ENCODE measurements at places on chromosomes 12 and 14.

GRCh38 chr14:100382106-100382455, 58.9 kb downstream of the SLC25A47 start:
- DNase-seq = no peak

GRCh38 chr14:72517736-72518135, 376.2 kb downstream of the DPF3 start:
- no peak for DNase-seq

DNA sequence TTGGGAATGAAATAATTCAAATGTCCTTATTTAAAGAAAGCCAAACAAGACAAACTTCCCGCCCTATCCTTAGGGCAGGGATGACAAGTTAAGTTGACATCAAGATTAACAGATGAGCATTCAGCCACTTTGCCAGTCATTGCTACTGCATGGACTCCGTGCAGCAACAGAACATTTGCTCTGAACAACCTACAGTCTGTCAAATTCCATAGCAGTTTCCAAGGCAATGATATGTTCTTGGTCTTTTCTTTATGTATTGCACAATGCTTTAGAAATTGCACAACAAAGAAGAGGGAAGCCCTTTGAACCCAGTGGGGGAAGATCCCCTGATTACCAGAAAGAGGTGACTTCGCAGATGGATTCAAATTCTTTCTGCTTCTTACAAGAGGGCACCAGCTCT, 269.8 kb downstream of the BCAT1 start:
- DNase-seq = no peak

- no peak for DNase-seq
Observed at GRCh38 chr14:20732979-20733635, 12.6 kb upstream of the EDDM3A start.

DNA sequence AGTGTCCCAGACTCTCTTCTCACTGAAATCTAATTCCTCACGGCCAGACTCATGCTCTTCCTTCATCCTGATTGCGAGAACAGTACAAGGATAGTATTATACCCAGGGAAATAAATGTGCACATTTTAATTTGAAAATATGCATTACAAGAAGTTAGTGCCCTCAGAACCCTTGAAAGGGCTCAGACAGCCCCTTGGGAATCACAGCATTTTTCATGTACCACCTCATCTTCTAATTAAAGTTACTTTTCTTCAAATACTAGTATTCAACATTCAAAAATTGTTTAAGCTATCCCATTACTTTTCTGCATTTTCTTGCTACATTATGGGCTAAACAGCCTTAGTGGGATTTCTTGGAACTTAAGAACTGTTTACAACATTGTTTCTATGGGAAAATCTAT, 1.7 kb upstream of the APPL2 start:
- DNase-seq = no peak

- DNase-seq = peak; percentile 84
Observed at GRCh38 chr14:22505697-22506377, 83.2 kb downstream of the DAD1 start.

- peak; percentile 49 for DNase-seq
Observed at GRCh38 chr12:121916719-121917118, 1.7 kb upstream of the CFAP251 start.

DNA sequence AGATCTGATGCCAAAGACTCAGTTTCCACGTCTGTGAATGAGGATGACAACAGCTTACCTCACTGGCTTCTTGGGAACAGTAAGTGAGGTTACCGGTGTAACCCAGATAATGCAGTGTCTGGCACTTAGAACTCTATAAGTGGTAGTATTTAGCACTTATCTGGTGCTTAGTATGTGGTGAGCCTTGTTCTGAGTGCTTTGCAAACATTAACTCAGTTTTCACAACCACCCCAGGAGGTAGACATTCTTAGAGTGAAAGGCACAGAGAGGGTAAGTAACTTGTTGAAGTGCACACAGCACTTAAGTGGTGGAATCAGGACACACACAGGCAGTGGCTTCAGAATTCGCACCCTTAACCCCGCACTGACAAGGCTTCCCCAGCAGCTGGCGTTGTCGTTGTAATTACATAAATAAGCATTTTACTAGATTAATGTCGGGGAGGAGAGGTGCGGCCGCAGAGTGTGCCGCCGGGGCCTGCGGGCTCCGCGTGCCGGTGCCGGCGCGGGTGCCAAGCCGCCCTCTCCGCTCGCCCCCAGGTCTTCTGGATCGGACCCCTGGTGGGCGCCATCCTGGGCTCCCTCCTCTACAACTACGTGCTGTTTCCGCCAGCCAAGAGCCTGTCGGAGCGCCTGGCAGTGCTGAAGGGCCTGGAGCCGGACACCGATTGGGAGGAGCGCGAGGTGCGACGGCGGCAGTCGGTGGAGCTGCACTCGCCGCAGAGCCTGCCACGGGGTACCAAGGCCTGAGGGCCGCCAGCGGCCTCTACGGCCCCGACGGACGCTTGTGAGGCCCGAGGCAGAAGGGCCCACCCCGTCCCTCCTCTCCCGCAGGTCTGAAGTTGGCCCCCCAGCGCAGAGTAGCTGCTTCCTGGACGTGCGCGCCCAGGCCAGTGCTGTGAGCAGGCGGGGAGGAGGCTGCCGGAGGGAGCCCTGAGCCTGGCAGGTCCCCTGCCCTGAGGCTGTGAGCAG, 4.6 kb downstream of the AQP2 start:
- no peak for DNase-seq

GRCh38 chr12:48807981-48808380, 10.3 kb upstream of the CACNB3 start:
- DNase-seq = no peak

GRCh38 chr14:83994020-83994419, 1535.9 kb upstream of the FLRT2 start:
- no peak for DNase-seq

- DNase-seq = peak; percentile 64
Observed at GRCh38 chr12:13436182-13436581, 239.7 kb downstream of the EMP1 start.

DNA sequence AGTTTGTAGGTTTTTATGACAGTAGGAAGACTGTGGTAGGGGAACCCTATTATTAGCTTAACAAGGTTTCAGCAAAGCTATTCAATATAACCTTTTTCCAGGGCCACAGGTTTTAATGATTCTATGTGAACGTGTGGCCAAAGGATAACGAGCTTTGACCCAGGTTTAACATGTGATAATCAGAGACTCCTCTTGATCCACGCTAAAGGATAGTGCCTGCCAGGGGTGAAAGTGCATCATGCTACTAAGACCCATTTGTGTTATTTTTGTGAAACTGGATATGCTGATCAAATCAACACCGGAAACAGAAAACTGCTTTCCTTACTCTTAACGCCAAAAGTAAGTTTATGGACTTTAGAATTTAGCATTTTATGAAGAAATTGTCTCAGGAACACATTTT, 909 bp upstream of the TAOK3 start:
- DNase-seq = no peak

DNA sequence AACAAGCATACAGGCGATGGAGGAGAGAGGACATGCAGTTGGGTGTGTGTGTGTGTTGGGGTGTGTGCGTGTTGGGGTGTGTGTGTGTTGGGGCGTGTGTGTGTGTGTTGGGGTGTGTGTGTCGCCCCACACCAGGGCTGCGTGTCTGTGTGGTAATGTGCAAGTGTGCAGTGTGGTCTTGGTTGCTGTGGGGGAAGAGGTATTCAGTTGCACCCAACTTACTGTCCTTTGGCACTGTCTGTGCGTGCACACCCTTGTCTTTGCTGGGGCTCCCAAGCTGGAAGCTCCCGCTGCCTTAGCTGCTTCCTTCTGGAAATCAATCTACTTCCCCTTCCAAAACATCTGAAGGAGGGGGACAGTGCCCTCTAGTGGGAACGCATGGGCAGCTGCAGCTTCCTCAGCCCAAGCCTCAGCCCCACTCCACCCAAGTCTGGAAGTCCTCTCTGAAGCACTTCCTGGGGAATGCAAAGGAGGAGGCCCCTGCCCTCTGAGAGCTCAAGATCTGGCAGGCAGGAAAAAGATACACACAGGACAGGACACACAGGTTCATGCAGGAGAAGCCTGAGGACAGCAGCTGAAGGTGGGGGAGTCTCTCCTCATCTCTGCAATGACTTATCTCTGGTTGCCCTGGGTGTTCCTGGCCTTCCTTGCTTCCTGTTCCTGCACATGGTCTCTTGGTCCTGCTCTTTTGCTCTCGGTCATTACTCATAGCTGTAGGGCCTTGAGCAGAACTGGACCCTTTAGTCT, 13.1 kb downstream of the ASIC1 start:
- peak; percentile 84 for DNase-seq

- DNase-seq = no peak
Observed at GRCh38 chr12:30908076-30908721, 18.3 kb upstream of the TSPAN11 start.

DNA sequence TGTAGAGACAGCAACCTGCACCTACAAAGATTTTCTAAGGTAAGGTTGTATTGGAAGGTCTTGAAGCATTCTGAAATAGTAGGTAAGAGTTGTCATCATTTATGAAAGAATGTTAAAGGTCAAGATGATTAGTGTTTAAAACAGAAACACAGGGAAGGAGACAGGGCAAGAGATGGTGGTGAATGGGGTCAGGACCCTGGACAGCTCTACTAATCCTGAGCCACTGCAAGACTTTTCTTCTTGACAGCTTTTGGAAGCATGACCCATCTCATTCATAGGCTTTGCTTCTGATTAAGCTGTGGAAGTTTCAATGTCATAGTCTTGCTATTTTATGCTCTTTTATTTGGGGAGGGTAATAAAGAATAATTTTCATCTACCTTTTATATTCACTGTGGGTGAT, 75.5 kb upstream of the CAND1 start:
- DNase-seq = peak; percentile 50

DNA sequence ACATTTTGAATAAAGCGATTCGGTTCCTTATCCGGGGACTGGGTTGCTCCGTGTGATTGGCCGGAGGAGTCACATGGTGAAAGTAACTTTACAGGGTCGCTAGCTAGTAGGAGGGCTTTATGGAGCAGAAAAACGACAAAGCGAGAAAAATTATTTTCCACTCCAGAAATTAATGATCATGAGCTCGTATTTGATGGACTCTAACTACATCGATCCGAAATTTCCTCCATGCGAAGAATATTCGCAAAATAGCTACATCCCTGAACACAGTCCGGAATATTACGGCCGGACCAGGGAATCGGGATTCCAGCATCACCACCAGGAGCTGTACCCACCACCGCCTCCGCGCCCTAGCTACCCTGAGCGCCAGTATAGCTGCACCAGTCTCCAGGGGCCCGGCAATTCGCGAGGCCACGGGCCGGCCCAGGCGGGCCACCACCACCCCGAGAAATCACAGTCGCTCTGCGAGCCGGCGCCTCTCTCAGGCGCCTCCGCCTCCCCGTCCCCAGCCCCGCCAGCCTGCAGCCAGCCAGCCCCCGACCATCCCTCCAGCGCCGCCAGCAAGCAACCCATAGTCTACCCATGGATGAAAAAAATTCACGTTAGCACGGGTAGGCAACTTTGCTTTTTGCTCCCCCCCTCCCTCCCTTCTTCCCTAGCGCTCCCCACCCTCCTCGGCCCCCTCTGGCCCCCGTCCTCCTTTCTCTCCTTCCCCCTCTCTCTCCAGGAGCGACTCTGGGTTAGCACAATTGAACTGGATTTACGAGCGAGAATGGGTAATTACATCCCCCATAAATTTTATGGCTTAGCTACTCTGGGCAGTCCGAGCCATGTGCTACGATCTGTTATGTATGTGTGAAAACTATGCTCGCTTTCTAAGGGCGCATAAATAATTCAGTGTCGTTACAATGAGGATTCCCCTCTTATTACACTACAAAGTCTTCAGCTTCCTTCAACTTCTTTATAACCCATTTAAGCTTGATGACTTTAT, at the start of gene HOXC4:
HOXC4 (plus strand) TSS at position 85 of the 991 bp plus-strand sequence; CDS start at position 173, 88 bp downstream.
- peak; percentile 74 for DNase-seq

DNA sequence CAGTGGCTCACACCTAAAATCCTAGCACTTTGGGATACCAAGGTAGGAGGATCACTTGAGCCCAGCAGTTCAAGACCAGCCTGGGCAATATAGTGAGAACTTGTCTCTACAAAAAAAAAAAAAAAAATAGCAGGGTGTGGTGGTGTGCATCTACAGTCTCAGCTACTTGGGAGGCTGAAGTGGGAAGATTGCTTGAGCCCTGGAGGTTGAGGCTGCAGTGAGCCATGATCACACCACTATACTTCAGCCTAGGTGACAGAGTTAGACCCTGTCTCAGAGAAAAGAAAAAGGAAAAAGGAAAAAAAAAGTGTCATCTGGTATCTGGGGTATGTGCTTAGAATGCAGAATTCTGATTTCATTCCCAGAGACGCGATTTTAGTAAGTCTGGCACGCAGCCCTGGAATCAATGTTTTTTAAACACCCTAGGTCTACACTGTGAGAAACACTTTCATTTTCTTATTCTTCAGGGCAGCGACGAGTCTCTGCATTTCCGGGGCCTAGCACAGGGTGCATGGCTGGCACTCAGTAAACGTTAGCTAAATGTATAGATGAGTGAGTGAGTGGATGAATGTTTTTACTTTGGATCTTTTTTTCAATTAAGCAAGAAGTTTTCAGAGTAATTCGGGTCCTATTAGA, 243.8 kb upstream of the PWP1 start:
- DNase-seq = no peak

DNA sequence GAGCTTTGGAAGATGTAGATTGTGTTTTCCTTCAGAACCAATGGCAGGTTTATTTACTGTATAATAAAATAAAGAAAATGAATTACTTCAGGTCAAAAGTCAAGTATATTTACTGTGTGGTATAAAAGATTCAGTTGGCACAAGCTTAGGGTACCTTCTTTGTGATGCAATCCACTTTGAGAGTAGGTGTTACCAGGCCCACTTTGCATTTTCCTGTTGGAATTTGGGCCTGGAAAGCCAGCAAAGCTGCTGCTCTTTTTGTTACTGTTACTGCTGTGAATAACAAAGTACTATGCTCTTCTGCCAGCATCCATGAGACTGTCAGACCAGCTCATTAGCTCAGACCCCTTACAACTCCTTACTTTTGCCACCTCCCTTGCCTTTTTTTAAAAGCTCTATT, 649.0 kb upstream of the SEL1L start:
- no peak for DNase-seq

DNA sequence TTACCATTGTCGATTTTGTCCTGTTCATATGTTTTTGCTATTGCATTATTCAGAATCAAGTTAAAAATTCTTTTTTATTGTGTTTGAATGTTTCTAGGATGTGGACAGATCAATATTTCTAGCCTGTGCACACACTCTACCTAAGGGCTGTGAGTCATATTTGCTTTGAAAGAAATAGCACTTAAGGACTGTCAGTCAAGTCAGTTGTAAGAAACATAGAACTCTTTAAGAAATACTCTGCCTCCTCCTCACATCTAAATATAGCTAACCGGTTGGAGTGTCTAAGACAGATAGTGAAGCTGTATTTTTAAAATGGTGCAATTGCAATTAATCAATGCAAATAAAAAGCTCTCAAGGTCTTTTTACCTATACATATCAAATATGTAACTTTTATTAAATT, 17.9 kb upstream of the MGST1 start:
- DNase-seq = no peak
